ENCODE measurements at places on chromosomes 1 and 21. TPM values are rescaled to one million over a fixed set of nuclear protein-coding genes. Genes with fewer than 3 reads are reported as not detected.

Gene SMPDL3B
- total RNA-seq = 0.23 TPM

Gene RNU1-2
- total RNA-seq = not detected

Gene BSND
- total RNA-seq = not detected

Gene UBE2U
- 0.17 TPM for total RNA-seq

Gene SPRR1B
- total RNA-seq = not detected

Gene NBPF4
- total RNA-seq = not detected

Gene S100A1
- 0.91 TPM for total RNA-seq

GRCh38 chr1:41444785-41445184 lies 39.7 kb downstream of the EDN2 start:
- no peak for DNase-seq

DNA sequence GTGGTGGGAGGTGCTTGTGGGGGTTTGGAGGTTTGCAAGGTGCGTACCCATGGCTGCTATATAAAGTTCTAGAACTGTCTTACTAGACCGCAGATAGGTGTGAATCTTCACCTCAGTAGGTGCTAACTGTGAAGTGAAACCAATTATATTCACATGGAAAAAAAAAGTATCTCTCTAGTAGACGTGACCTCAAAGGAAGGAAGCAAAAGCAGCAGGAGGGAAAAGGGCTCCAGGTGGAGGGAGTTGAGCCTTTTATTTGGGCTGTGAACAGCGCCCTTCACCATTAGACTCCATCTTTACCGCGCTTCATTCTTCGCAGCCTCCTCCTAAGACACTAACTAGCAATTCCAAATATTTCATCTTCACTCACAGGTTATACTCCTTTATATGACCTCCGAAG lies 129.8 kb downstream of the TBX19 start:
- no peak for DNase-seq

DNA sequence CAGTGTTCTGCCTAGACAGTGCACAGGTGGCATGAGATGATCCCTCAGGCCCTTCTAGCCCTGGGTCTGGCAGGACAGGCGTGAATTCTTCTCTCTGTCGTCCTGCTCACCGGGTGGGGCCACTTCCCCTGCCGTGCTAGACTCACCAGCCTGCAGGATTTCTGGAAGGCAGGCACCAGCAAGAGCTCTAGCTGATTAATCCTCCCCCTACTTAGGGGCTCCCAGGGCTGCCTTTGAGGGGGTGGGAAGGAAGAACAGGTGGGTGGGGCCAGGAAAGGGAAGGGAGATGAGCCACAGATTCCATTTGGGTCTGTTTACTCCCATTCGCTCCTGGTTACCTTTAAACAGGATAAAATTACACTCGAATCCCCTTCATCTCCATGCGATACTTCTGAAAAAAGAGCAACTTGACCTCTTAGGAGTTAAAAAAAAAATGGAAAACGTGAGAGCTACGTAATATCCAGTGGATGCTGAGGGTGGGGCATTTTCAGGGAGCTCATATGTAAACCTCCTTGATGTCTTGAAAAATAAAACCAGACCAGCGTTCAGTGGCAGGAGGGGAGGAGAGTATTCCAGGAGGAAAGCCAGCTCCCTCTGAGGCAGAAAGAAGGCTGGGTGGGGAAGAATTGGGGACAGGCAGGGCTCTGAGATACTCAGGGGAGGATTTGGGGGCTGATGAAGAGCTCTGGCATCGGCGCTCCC lies 665.5 kb downstream of the PTPRU start:
- no peak for DNase-seq

DNA sequence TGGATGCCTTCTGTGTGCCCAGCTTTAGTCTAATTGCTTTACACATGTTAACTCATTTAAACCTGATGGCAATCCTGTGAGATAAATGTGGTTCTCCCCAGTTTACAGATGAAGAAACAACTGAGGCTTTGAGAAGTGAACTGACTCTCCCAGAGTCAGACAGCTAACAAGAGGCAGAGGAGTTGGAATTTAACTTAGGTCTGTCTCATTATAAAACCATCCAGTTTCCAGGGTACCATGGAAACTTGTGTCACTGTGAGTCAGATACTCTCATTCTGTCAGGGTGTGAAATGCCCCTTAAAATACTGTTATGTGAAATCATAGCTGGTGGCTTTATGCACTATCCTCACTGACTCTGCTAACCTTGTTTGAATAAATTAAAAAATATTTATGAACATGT lies 206.6 kb downstream of the PBX1 start:
- DNase-seq = no peak

DNA sequence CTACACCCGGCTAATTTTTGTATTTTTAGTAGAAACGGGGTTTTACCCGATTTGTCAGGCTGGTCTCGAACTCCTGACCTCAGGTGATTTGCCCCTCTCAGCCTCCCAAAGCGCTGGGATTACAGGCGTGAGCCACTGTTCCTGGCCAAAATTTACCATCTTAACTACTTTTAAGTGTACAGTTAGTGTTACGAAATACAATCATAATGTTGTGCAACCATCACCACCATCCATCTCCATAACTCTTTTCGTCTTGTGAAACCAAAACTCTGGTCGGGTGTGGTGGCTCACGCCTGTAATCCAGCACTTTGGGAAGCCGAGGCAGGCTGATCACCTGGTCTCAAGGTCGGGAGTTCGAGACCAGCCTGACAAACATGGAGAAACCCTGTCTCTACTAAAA lies 14.1 kb upstream of the ZBTB40 start:
- no peak for DNase-seq

- peak; percentile 88 for DNase-seq
Observed at GRCh38 chr1:63124666-63125191, 197.6 kb upstream of the FOXD3 start.

GRCh38 chr1:160046494-160047110 lies 14.8 kb upstream of the PIGM start:
- DNase-seq = peak; percentile 74

GRCh38 chr1:40315239-40315794 lies 1.8 kb downstream of the COL9A2 start:
- peak; percentile 64 for DNase-seq

GRCh38 chr1:3629561-3630160 lies 4.8 kb downstream of the TPRG1L start:
- DNase-seq = no peak

- no peak for DNase-seq
Observed at GRCh38 chr1:67298762-67299161, 8.9 kb upstream of the IL12RB2 start.

GRCh38 chr1:42957880-42958487 lies 684 bp downstream of the SLC2A1 start:
- no peak for DNase-seq

DNA sequence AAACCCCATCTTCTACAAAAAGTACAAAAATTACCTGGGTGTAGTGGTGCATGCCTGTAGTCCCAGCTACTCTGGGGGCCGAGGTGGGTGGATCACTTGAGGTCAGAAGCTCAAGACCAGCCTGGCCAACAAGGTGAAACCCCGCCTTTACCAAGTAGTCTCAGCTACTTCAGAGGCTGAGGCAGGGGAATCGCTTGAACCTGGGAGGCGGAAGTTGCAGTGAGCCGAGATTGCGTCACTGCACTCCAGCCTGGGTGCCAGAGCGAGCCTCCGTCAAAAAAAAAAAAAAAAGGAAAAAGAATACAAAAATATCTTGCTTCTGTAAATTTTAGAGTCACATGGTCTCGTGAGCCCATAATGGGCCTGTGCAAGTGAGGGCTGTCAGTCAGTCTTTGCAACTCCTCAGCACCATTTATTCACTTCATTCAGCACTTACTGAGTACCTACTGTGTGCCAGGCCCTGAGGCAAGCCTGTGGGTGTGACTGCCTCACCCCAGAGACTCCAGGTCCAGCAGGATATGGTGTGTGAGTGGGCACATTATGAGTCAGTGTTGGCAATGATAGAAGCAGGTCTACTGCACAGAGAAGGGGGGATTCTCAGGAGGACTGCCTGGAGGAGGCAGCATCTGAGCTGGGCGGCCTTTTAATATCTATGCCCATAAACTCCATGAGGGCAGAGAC lies 46.8 kb upstream of the TARDBP start:
- DNase-seq = no peak

- DNase-seq = no peak
Observed at GRCh38 chr1:218459450-218459849, 114.3 kb downstream of the TGFB2 start.

DNA sequence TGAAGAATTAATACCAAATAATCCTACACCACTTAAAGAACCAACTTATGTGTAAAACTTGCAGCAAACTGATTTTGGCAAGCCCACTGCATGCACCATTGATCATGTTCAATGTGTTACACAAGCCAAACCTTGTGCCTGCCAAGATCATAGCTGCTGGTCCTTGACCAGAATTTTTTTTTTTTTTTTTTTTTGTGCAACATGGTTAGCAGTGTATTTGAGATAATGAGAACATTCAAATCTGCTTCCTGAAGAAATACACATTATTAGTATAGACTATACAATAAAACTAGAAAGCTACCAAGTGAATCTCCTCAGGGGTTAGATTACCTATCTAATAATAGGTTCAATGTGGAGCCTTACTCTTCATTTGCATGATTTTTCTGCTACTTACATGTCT lies 421.0 kb downstream of the MRPL39 start:
- no peak for DNase-seq

DNA sequence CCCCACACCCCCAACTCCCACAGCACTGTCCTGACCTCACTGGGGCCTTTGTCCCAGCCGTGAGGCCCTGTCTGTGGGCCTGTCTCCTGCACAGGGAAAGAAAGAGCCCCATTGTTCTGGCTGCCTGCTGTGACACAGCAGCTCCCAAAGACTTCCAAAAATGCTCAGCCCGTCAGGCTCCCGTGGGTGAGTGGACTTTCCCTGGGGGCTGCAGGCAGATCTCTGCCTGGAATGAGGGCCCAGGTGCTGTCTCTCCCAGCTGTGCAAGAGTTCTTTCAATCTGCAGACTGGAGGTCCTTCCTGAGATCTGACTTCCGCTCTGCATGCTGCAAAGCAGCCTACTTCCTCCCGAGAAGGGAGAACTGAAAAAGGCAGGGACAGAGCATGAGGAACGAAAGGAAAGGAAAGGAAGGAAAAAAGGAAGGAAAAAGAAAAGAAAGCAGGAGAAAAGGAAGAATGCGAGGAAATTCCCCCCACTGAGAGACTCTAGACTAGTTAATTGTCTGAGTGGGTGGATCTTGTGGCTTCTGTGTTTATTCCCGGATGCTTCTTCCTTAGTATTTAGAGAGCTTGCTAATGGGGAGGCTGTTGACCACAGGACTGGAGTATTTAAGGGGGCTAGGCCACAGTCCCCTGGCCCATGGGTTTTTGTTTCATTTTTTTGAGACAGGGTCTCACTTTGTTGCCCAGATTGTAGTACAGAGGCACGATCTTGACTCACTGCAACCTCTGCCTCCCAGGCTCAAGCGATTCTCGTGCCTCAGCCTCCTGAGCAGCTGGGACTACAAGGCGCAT lies 15.0 kb downstream of the NES start:
- DNase-seq = peak; percentile 38

DNA sequence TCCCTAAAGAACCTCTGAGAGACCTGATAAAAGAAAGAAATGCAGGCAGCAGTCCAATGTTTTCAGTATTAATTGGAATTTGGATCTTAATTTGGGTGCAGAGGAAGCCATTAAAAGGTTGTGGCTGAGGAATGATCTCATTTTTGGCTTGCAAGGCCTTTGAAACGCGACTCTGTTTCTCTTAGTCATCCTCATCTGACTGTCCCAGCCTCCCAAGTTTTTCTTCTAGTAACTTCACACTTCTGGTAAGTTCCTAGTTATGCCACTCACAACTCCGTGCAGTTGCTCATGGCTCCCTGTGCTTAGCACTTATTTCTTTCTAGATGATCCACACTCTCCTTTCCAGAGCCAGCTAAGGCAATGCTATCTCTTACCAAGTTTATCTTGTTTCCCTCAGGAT lies 147.4 kb upstream of the USP24 start:
- DNase-seq = peak; percentile 45

Data from H4 (cell line).